ENCODE measurements at places on chromosomes 12 and 14.
A peak's percentile ranks its signal among the peaks of the same experiment; 100 is the strongest.

- no peak for DNase-seq
Measured at GRCh38 chr12:121288158-121288845, 8.2 kb downstream of the CAMKK2 start.

GRCh38 chr14:89484051-89484844 lies 67.2 kb upstream of the FOXN3 start:
- no peak for DNase-seq

- DNase-seq: peak; percentile 56
Measured at GRCh38 chr14:49303946-49304516, 282.1 kb downstream of the RPS29 start.

DNA sequence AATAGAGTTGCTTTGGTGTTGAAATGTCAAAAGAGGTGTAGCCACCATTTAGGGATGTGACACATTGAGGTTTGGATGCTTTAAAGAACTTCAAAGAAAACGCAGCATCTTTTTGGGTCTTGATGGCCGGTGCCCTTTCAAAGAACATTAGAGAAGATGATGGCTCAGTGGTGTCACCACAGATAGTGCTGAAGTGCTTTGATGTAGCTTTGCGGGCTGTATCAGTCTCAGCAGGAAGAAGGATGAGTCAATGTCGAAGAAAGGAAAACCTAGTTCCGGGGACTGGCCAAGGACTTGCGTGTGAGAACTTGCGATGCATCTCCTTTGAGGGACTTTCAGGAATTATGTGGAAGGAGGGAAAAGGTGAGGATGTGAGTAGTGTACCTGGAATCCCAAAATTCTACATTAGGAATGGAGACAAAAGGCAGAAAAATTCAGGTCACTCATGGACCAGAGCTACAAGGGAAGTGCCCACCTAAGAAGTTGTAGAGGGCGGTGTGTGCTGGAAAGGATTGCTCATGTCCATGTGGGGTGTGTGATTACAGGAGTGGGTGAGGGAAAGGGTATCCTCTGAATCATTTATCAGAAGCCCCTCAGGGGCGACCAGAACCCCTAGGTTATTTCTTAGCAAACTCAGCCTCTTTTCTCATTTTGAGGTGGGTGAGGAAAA lies 39.7 kb upstream of the GZMB start:
- no peak for DNase-seq

DNA sequence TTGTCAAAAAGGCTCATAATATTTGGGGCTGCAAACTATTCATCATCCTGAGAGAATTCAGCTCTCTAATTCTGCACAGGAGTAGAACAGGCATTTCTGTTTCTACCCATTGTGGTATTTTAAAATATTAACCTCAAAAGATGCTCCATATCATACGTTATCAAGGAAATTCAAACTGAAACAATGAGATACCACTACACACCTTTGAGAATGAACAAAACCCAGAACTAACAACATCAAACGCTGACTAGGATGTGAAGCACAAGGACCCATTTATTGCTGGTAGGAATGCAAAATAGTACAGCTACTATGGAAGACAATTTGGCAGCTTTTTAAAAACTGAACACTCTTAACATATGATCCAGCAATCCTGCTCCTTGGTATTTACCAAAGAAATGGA lies 171.8 kb downstream of the DUSP6 start:
- no peak for DNase-seq

GRCh38 chr14:81474148-81474492 lies 59.5 kb downstream of the SEL1L start:
- no peak for DNase-seq

Measured in NCI-H2081 (cell line).